ENCODE measurements at places on chromosomes 7 and 10. TPM values are rescaled to one million over a fixed set of nuclear protein-coding genes. Genes with fewer than 3 reads are reported as not detected.

Gene COL26A1
- total RNA-seq, result not detected

Gene UTF1
- total RNA-seq, result not detected

Gene KIF11
- 55.0 TPM for total RNA-seq

Gene AKR1D1
- not detected for total RNA-seq

Gene GARIN1A
- 0.29 TPM for total RNA-seq

Gene ERVW-1
- not detected for total RNA-seq

Gene GPRIN2
- not detected for total RNA-seq
